Effector CD4-positive, alpha-beta T cell (primary cell): ENCODE measurements at places on chromosomes 4 and X.
A peak's percentile ranks its signal among the peaks of the same experiment; 100 is the strongest.

GRCh38 chr4:64960516-64960915, 551.3 kb upstream of the TECRL start:
- no peak for DNase-seq

DNA sequence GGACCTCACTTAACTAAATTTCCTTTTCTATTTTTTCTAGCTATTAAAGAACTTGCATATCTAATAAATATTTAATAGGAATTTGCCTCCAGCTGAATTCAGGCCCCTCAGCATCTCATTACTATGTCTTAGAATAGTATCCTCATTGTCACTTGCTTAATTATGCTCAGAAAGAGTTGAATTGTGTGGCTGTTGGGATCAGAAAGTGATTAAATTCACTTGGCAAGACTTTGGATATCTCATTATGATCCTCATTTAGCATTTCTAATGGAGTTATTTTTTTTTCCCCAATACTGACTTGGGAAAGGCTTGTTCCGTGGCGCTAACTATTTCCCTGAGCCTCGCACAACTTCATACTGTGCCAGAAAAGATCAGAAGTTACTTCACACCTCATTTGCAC, 158.8 kb downstream of the IDS start:
- DNase-seq = no peak

GRCh38 chr4:153722036-153722435, 37.8 kb downstream of the RNF175 start:
- DNase-seq = no peak

DNA sequence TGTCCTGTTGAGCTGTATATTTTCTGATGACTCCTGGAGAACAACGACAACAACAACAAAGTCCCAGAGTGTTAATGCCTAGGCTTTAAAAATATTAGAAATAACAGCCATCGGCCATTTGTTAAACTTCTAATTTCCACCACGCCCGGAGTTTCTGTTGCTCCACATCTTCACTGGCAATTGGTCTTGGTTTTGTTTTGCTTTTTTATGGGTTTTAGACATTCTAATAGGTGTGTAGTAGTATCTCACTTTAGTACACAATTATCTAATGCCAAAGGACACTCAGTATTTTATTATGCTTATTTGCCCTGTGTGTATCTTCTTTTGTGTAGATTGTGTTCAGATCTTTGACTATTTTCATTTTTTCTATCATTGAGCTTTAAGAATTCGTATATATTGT, 5.0 kb downstream of the MAGEA12 start:
- no peak for DNase-seq

GRCh38 chr4:101993002-101993841, 202.7 kb downstream of the BANK1 start:
- no peak for DNase-seq

GRCh38 chr4:40283968-40284367, 51.2 kb upstream of the CHRNA9 start:
- peak; percentile 81 for DNase-seq

GRCh38 chr4:85744950-85745349, 270.0 kb downstream of the ARHGAP24 start:
- no peak for DNase-seq

- no peak for DNase-seq
These were observed 32.9 kb downstream of the PPP2R3B start for GRCh38 chrX:353566-354535.

GRCh38 chr4:179029683-179030082, 1587.4 kb upstream of the AGA start:
- no peak for DNase-seq

GRCh38 chr4:54189140-54189539, 40.0 kb upstream of the PDGFRA start:
- no peak for DNase-seq

- no peak for DNase-seq
These were observed 135.8 kb upstream of the PDLIM3 start for GRCh38 chr4:185671066-185671465.

DNA sequence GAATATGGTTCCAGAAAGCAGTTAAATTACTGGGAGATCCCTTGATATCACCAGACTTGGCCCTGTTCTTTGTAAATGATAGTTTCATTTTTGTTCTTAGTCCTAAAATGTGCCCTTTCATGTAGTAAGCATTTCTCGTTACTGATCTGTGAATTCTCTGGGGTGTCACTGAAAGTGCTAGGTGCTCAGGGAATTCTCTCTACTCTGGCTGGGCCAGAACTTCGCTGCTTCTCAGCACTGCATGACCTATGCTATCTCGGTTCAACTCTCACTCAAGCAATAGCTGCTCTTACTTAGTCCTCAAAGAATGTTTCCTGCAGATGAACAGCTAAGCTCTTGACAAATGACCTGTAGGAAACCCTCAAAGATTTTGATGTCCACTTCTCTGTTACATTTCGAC, 1144.3 kb downstream of the ADGRL3 start:
- DNase-seq = no peak

- no peak for DNase-seq
These were observed 163.2 kb upstream of the ETNPPL start for GRCh38 chr4:108926061-108926460.

DNA sequence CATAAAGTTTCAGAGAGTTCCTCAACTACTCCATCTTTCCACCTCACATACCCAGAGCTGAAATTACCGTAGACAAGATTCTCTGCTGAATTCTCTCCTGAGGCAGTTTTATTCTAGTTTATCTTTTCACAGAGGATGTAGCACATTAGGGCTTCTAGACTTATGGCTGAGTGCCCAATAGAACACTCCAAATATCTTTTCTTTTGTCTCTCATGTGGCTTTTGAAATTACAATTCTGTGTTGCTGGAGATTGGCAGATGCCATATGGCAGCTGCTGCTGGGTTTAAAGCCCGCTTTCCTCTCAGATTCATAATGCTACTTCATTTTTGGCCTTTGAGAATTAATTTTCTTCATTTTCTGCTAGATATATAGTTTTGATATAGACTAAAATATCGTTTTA, 107.6 kb upstream of the BANK1 start:
- DNase-seq = no peak

- DNase-seq = no peak
These were observed 4.7 kb downstream of the RIPPLY1 start for GRCh38 chrX:106898462-106898861.

- no peak for DNase-seq
These were observed 632.5 kb downstream of the KCTD8 start for GRCh38 chr4:43816116-43816515.

- no peak for DNase-seq
These were observed 1833.0 kb upstream of the PCDH10 start for GRCh38 chr4:131316086-131316485.

- peak; percentile 7 for DNase-seq
These were observed 34.0 kb upstream of the GYPA start for GRCh38 chr4:144174401-144175067.

DNA sequence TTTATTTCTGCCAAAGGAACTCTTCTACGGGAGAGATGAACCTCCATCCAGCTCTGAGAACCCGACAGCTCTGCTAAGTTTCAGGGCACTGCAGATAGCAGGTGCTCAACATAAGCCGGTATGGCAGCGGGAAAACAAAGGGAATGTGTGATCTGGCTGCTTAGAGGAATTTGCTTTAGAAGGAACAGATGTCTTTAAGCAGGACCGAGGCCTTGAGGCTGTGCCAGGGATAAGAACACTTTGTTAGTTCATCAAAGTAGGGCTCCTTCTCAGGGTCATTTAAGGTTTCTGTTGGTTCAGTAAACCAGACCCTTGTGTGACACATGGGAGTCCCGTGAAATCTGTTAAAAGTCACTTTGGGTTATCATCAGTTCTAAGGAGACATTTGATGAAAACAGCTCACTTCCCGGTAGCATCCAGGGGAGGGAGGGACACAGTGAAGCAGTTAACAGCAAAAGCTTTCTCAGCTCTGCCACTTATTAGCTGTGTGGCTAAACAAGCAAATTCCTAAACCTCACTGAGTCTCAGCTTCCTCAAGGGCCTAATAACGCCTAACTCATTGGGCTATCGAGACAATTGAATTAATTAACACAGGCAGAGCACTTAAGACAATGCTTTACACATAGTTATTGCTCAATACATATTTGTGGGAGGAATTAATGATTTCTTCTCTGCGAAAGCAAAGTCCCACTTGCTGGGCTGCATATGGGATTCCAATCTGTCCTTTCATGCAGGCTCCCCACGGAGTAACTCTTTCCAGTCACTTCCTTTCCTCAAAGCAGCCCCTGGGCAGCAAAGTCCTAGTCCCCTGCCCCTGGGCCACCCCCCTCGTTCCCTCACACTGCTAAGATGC, 2.9 kb upstream of the FTSJ1 start:
- no peak for DNase-seq
